ENCODE measurements at places on chromosomes 5 and 9. TPM values are rescaled to one million over a fixed set of nuclear protein-coding genes. Genes with fewer than 3 reads are reported as not detected.

DNA sequence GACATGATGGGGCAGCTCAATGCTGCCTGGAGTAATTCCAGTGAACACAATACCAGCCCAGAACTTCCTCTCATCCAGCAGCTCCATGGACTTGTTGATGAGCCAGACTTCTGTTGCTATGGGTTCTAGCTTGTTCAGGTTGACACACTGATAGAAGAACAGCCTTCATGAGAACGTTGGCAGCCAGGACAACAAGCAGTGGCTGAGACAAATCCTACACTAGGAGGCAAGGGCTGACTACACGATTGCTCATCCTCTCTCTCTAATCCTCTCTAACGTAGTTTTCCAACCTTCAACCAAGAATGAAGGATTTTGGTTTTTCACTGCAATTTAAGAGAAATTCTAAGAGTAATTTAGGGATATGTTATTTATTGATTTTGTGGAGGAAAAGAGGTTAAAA is 67.8 kb downstream of the NIPSNAP3B start:
- no peak for DNase-seq
- no peaks in the 10 kb centered on the region for H3K27me3 ChIP-seq
- no peaks in the 10 kb centered on the region for H3K4me1 ChIP-seq
- no peak overlapping the region for H3K4me3 ChIP-seq

GRCh38 chr9:112327718-112328450 is 5.5 kb downstream of the PTBP3 start:
- no peak for DNase-seq
- H3K36me3 ChIP-seq: no peaks in the 10 kb centered on the region
- H3K27me3 ChIP-seq: no peaks in the 10 kb centered on the region
- H3K4me1 ChIP-seq: no peaks in the 10 kb centered on the region
- no peak overlapping the region for H3K4me3 ChIP-seq

- H3K36me3 ChIP-seq: no peaks in the 10 kb centered on the region
- DNase-seq: no peak
- H3K4me1 ChIP-seq: no peaks in the 10 kb centered on the region
- H3K4me3 ChIP-seq: no peak overlapping the region
Observed at GRCh38 chr9:99035313-99035712, 69.6 kb upstream of the TGFBR1 start.

The SMIM33 gene
- 0.40 TPM for total RNA-seq

The SLC31A1 gene
- total RNA-seq: 82.7 TPM

- no peaks in the 10 kb centered on the region for H3K4me1 ChIP-seq
- H3K27me3 ChIP-seq: no peaks in the 10 kb centered on the region
- H3K4me3 ChIP-seq: no peak overlapping the region
- DNase-seq: no peak
- H3K36me3 ChIP-seq: no peaks in the 10 kb centered on the region
Observed at GRCh38 chr9:73200694-73201452, 49.2 kb downstream of the ANXA1 start.

The PCDHGB5 gene
- 2.3 TPM for total RNA-seq

The GPSM1 gene
- 6.5 TPM for total RNA-seq

DNA sequence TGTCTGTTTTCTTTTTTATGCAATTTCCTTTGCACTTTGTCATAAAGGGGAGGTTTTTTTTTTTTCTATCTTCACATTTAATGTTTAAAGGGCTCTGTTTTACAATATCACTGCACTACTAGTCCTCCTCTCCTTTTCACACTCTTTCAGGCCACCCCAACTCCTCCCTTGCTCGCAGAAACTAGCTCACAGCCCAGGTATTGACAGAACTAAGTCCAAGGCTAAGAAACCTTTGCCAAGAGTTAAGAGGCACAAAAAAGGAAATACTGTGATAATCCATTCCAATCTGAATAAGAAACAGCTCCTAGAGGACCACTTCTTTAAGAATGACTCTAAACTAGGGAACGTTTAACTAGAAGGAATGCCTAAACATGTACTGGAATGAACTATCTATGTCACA is 1.1 kb upstream of the FGF10 start:
- no peak overlapping the region for H3K27ac ChIP-seq
- H3K4me1 ChIP-seq: no peaks in the 10 kb centered on the region
- DNase-seq: no peak

The TMEM215 gene
- not detected for total RNA-seq

DNA sequence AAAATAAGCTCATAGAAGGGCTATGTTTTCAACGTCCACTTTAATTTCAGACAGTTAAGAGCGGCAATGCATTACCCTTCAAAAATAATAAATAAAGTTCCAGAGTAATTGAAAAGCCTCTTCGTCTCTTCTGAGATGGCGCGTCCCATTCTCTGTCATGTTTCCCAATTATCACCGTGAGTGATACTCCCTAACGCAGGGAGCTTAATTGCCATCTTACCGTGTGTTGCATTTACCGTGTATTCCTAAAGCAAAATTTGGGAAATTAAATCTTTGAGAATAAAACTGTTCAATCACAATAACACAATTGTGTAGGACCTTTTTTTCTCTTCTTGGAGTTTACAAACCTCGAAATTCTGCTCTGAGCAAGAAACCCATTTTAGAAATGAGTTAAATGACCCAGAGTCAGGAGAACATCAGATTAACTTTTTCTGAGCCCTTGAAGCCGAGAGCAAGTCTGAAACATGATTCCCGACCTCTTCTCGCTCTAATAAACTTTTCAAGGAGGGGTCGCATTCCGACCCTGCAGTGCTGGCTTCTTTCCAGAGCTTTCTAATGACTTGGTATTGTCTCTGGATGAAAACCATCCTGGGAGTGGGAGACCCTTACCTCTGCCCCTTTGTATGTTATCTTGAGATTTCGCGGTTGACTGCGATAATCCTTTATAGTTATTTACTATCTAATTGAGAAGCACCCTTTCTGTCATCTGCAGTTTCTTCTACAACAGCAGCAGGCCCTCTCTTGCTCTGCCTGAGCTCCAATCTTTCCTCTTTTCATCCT is 251.5 kb downstream of the FSTL4 start:
- H3K36me3 ChIP-seq: no peaks in the 10 kb centered on the region
- H3K4me1 ChIP-seq: no peaks in the 10 kb centered on the region
- H3K27me3 ChIP-seq: no peaks in the 10 kb centered on the region
- no peak for DNase-seq

GRCh38 chr5:135032695-135032998 is 1.4 kb downstream of the PITX1 start:
- no peak for DNase-seq
- H3K4me3 ChIP-seq: peak overlapping the region; percentile 42
- peak overlapping the region; percentile 66 for H3K27ac ChIP-seq
- H3K36me3 ChIP-seq: no peaks in the 10 kb centered on the region

DNA sequence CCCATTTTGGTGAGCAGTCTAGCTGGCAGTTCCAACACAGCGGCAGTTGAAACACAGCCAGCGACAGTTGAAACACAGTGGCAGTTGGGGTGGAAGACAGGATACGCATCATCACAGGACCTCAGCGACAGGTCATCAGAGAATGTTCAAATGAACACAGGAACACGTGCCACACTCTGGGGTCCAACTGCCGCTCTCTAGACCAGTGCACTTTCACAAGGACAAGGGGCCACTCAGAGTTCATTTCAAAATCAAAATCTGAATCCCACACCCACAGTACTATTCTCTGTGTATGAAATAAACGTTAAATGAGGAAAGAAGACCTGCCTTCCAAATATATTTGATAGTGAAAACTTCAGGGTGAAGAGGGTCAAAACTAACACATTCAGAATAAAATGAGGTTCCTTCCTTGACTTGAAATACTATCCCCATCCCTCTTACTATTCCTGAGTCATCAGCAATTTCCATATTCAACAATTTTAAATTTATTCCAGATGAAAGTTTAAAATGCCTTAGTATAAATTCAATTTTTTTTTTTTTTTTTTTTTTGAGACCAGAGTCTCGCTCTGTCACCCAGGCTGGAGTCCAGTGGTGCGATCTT is 53.0 kb upstream of the SIMC1 start:
- no peaks in the 10 kb centered on the region for H3K4me1 ChIP-seq
- no peak for DNase-seq
- H3K4me3 ChIP-seq: no peak overlapping the region
- no peaks in the 10 kb centered on the region for H3K27me3 ChIP-seq

DNA sequence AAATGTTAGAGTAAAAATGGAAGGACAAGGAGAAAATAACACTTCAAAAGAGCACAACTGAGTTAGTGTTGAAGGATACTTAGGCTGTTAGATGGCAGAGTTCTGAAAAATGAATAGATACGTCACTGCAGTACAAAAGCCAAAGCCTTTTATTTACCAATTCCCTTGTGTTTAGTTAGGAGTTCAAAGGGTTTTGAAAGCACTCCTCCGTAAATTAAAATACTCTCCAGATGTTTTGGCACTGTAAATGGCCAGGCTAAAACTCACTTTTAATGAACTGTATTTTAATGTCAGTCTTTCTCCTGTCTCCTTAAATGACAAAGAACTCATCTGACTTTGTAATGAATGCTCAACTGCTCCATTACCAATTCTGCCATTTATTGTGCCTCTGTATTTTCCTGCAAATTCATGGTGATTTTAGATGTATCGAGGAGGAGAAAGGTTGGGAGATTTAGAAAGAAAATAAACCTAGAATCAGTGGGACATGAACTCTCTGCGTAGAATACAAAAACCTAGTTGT is 1727.2 kb downstream of the MAT2B start:
- no peak overlapping the region for H3K27ac ChIP-seq
- DNase-seq: no peak

GRCh38 chr5:378301-378891 is 56.9 kb downstream of the AHRR start:
- H3K36me3 ChIP-seq: no peaks in the 10 kb centered on the region
- no peak overlapping the region for H3K4me3 ChIP-seq
- peaks cover 7% of the 10 kb centered on the region for H3K4me1 ChIP-seq
- H3K27ac ChIP-seq: no peak overlapping the region

GRCh38 chr9:85960688-85961093 is 19.7 kb downstream of the NAA35 start:
- H3K4me3 ChIP-seq: no peak overlapping the region
- peaks cover 27% of the 10 kb centered on the region for H3K36me3 ChIP-seq
- H3K27ac ChIP-seq: no peak overlapping the region
- H3K27me3 ChIP-seq: no peaks in the 10 kb centered on the region
- H3K4me1 ChIP-seq: no peaks in the 10 kb centered on the region
- no peak for DNase-seq

- no peaks in the 10 kb centered on the region for H3K36me3 ChIP-seq
- no peak overlapping the region for H3K4me3 ChIP-seq
- H3K4me1 ChIP-seq: no peaks in the 10 kb centered on the region
- no peaks in the 10 kb centered on the region for H3K27me3 ChIP-seq
- H3K27ac ChIP-seq: no peak overlapping the region
Observed at GRCh38 chr9:98532574-98532973, 176.2 kb downstream of the GABBR2 start.

The GABRA1 gene
- total RNA-seq: not detected

DNA sequence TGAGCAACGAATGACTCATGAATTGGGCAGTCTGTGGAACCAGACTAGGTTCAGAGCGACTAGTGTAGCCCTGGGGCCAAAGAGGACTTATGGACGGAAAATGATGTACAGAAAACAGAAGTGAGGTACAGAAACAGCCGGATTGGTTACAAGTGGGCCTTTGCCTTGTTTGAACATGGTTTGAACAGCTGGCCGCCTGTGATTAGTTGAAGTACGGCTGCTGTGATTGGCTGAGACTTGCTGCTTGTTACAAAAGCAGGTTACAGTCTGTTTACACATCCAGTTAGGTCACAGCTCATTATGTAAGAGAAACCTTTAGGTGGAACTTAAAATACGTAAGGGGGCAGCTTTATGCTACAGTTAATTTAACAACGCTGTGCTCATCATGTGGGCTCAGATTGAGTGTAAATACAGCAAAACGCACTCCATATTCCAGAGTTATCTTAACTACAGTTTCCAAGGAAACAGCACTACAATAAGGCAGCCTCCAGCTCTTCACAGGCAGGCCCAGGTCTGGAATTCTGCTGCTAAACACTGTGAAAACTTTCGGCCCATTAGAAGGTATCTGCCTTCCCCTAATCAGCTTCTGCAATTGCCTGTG is 6.5 kb downstream of the AMACR start:
- H3K27me3 ChIP-seq: no peaks in the 10 kb centered on the region
- H3K4me3 ChIP-seq: no peak overlapping the region
- H3K27ac ChIP-seq: peak overlapping the region; percentile 8
- no peaks in the 10 kb centered on the region for H3K4me1 ChIP-seq
